ENCODE measurements at places on chromosomes 1 and 21. TPM values are rescaled to one million over a fixed set of nuclear protein-coding genes. Genes with fewer than 3 reads are reported as not detected.

DNA sequence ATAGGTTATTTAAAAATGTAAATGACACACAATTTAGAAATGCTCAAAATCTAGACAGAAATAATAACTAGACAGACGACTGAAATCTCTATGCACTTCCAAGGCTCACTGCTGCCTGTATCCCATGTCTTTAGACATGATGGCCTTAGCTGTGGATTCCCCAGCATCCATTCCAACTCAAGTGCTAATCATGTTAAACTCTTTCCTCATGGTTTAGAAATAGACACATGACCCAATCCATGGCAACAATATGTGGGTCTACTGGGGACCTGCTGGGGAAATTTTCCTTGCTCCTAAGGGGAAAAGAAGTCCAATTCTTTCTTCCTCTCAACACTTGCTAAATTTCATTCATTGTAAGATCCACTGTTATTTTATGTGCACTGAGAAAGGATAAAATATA lies 188.5 kb downstream of the SLC45A1 start:
- DNase-seq = no peak

- no peak for DNase-seq
Observed at GRCh38 chr1:229325853-229326487, 16.9 kb downstream of the CCSAP start.

DNA sequence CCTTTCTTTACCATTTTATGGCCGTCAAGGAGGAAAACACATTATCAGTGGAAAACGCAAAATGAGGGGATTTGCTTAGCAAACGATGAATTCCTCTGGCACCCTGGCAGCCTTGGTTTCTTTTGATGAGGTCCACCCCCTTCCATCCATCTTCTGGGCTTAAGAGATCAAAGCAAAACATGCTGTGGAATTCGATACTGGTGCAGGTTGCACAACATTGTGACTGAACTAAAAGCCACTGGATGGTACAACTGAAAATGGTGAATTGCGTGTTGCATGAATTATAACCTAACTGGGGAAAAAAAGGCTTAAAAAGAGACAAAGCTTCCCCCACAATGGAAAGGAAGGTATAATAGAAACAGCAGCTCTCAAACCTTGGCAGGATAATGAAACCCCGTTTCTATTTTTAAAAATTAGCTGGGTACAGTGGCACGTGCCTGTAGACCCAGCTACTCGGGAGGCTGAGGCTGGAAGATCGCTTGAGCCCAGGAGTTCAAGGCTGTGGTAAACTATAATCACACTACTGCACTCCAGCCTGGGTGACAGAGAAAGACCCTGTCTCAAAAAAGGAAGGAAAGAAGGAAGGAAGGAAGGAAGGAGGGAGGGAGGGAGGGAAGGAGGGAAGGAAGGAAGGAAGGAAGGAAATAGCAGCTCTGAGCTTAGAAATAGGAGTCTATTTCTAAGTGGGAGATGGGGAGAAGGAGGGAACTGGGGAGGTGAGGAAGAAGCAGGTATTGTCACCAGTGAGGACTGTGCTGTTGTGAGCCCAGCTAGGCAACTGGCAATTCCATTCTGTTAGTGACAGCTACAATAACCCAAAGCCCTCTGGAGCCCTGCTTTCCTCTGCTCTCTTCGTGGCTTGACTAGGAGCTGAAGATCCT lies 29.0 kb upstream of the LGALS8 start:
- DNase-seq = no peak

- no peak for DNase-seq
Observed at GRCh38 chr1:36866169-36866814, 168.0 kb downstream of the GRIK3 start.

- no peak for DNase-seq
Observed at GRCh38 chr1:2863648-2863963, 62.1 kb upstream of the TTC34 start.

The TYW3 gene
- total RNA-seq = 19.8 TPM

The DYRK1A gene
- 35.5 TPM for total RNA-seq

The RPE65 gene
- total RNA-seq = not detected

The MIGA1 gene
- total RNA-seq = 11.5 TPM

All from PC-9 (cell line).